Esophagus squamous epithelium (tissue), 5 donors: ENCODE measurements at places on chromosomes 13 and 19.
A peak's percentile ranks its signal among the peaks of the same experiment; 100 is the strongest.

- no peak for DNase-seq
Measured at GRCh38 chr13:76213423-76213904, 577.3 kb downstream of the LMO7 start.

DNA sequence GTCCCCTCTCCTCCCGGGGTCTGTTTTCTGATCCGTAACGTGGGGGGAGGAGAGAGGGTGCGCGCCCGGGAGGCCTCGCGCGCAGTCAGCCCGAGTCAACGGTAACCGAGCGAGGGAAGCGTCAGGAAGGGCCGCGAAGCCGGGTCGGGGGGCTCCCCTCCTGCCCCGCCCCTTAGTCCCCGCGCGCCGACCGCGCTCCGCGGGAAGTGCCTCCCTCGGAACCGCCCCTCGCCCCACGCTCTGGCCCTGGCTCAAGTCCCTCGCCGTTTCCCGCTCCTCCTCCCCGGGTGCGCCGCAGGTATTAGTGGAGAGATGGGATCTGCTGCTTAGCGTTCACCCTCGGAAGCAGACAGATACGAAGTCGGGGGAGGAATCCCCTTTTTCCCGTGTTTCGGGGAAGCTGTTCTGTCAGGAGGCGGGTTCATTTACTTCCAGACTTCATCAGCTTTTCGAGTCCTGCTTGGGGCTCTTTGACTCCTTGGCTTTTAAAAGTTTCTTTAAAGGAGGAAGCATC, 770 bp downstream of the HNRNPM start:
- no peak for DNase-seq

- no peak for DNase-seq
Measured at GRCh38 chr13:41313117-41313516, 2.0 kb downstream of the NAA16 start.

GRCh38 chr13:52001120-52001731, 10.0 kb downstream of the ATP7B start:
- no peak for DNase-seq

DNA sequence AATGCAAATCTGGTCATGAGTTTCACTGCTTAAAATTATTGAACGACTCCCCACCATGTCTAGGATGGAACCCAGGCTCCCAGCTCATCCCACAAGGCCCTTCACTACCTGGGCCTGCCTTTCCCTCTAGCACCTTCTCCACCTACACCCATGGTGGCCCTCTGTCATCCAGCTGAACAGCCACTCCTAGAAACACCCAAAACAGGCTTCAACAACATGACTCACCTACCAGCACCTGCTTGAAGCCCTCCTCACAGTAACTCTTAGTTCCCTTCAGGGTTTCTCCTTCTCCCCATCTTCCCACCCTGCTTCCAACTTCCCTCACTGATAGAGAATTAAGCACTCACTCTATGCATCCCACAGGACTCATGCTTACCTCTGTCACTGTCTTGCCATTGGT, 6.6 kb upstream of the IGFL2 start:
- DNase-seq, result no peak

DNA sequence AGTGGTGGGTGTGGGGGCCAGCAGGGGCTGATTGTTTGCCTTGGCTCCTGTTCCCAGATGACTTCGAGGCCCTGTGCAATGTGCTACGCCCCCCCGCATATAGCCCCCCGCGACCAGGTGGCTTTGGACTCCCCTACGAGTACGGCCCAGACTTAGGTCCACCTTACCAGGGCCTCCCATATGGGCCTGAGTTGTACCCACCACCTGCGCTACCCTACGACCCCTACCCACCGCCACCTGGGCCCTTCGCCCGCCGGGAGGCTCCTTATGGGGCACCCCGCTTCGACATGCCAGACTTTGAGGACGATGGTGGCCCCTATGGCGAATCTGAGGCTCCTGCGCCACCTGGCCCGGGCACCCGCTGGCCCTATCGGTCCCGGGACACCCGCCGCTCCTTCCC, 25.7 kb downstream of the LTBP4 start:
- no peak for DNase-seq

DNA sequence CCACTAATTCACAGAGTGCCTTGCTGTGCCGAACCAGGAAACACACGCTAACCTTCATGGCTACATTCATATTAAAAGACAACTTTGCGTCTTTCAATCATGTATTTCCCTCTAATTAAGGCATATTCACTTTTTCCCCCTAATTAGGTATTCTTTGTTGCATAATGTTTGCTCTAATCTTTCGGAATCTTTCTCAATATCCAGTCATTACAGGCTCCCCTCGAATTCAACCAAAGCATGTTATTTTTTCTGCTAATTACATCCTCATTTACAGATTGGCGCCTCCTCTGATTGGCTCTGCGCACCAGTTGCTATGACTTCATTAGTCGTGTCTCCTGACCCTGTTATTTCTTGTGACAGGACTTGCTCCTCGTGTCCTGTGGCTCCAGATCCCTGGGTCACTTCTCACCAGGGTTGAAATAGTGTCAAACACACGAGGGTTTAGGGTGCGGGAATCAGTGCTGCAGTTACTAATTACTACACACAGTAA, 226.7 kb upstream of the TSHZ3 start:
- DNase-seq, result no peak

GRCh38 chr19:14147797-14148605, 11.6 kb upstream of the ASF1B start:
- DNase-seq, result no peak

DNA sequence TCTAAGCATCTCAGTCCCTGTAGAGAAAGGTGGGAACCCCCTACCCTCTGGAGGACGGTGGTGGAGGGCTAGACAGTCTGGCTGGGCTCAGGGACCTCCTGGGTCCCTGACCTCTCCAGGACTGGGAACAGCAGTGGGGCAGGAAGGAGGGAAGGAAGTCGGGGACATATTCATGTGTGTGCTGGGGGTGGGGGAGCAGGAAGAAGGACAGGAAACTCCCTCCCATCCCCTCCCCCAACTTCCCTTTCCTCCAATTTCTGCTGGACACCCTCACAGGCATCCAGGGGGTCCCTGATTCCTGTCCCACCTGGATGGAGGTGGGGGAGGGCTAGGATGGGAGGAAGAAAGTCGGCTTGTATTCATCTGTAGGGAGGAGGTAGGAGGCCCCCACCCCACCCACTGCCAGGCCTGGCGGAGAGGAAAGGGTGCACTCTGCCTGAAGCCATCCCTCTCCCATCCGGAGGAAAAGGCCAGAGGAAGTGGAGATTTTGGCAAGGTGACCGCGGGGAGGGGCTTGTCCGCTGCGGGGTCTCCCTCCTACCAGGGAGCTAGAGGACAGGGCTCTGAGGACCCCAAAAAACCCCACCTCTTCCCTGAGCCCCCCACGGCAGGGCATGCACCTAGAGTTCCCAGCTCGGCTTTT, 2.3 kb downstream of the NOVA2 start:
- no peak for DNase-seq

GRCh38 chr19:40613690-40614621, 12.8 kb downstream of the LTBP4 start:
- peak; percentile 48 for DNase-seq

DNA sequence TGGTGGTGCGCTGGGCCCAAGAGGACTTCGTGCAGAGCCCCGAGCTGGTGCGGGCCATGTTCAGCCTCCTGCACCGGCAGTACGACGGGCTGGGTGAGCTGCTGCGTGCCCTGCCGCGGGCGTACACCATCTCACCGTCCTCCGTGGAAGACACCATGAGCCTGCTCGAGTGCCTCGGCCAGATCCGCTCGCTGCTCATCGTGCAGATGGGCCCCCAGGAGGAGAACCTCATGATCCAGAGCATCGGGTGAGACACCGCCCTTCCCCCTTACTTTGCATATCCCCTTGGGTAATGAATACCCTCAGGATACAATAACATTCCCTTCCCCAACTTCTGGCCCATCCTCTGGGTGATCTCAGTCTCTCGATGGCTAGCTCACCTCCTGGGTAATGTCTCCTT, 60.9 kb downstream of the RYR1 start:
- no peak for DNase-seq

DNA sequence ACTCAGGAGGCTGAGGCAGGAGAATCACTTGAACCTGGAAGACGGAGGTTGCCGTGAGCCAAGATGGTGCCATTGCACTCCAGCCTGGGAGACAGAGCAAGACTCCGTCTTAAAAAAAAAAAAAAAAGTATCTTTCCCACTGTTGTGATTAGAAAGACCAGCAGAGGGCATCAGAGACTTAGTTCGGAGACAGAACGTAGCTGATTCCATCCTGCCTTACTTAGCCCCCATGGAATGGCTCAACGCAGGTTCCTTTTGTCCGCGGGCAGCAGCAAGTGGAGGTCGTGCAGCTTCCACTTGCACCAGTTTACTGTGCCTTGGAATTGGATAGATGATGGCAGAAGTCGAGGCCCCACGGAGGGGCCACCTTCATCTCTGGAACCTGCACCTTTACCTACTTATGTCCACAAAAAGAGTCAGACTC, 8.1 kb downstream of the TIMM29 start:
- no peak for DNase-seq

DNA sequence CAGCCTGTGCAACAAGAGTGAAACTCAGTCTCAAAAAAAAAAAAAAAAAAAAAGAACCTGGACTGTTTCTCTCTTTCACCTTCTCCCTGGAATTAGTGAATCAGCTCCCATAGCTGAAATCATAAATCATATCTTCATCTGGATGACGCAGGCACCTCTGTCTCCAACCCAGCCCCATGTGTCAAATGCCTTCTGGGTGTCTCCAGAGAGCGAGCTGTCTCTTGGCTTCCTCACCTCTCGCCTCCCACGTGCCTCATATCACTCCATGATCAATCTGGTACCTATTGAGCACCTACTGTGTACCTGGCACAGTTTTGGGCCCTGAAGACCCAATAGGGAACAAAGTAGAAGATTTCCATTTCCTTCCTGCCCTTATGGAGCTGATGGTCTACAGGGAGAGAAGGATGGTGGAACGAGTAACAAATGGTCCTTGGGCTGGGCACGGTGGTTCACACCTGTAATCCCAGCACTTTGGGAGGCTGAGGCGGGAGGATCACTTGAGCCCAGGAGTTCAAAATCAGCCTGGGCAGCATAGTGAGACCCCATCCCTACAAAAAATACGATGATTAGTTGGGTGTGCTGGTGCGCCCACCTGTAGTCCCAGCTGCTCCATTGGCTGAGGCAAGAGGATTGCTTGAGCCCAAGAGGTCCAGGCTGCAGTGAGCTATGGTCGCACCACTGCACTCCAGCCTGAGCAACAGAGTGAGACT, 2.5 kb downstream of the HSD11B1L start:
- DNase-seq, result no peak

- no peak for DNase-seq
Measured at GRCh38 chr13:60427285-60427684, 30.3 kb downstream of the TDRD3 start.
